H9 (cell line): ENCODE measurements at places on chromosomes 5 and 9. TPM values are rescaled to one million over a fixed set of nuclear protein-coding genes. Genes with fewer than 3 reads are reported as not detected.

DNA sequence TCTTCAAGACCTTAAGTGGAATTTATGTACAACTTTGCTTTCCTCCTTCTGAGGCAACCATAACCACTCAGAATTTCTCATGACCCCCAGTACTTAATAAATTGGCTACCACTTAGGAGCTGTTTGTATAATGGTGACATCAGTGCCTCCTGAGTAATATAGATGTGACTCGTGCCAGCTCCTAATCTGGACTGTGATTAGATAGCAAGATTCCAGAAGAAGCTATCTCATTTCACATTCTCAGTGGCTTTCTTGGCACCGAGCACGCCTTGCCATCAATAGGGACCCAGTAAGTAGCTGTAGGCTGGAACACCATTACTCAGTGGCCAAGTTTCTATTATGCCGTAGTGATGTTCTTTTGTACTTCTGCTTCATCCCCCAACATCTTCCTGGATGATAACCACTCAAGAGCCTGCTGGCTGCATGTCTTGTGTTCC, 228.8 kb downstream of the CD180 start:
- DNase-seq: no peak

IFNA21 gene
- not detected in 2 replicates for total RNA-seq

GRCh38 chr9:129710169-129710453, 42.7 kb downstream of the PTGES start:
- no peak for DNase-seq

DNA sequence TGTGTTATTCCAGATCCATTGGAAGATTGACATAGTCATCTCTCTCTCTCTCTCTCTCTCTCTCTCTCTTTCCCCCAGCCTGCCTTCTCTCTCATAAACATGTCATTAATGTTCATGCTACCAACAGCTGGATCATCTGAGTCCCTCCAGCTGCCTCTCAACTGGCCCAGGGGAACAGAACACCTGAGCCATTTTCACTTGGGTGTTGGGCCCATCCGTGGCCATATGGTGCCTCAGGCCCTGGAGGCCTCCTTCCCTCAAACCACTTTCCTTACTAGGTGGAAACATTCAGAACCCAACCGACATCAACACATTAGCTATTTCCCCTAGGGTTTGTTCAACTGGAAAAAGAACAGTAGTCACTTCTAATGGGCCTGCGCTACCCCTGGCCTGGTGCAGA, 196.2 kb downstream of the FRMD3 start:
- no peak for DNase-seq

- DNase-seq: no peak
Observed at GRCh38 chr5:95808686-95809413, 13.7 kb downstream of the GLRX start.

GRCh38 chr5:67886761-67887160, 328.8 kb upstream of the PIK3R1 start:
- no peak for DNase-seq

DNA sequence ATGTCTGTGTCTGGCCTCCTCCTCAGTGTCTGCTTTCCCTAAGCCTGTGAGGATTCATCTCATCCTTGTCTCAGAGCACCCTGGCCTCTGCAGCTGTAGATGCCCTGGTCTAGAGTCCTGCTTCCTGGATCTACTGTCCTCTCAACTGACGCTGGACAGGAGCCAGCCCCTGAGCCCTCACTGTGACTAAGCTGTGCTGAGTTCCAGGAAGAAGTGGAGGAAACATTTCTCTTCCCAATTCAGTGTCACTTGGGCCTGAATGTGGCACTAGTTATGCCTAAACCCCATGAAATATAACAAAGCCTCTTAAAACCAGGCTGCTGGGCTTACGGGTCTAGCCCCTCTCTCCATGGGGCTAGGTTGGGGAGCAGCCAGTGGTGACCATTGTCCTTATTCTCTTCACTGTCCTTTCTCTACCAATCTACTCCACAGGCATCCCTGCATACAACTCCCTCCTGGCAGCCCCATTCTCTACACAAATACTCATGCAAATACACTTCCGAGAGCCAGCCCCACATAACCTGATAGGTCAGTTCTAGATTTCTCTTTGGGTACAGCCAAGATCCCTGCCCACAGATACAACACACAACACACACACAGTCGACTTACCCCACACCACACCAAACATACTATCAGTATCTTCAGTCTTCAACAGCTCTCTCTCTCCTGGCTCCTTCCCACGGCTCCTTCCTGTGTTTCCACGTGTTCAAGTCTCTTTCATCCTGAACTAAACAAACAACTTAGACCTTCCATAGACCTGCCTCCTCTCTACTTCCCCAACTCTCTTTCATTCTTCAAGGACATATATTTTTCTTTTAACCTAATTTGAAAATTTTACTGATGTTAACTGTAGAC, 220.8 kb downstream of the SNX18 start:
- no peak for DNase-seq

- DNase-seq: peak; percentile 46
Observed at GRCh38 chr5:147748590-147748989, 33.9 kb downstream of the JAKMIP2 start.

DNA sequence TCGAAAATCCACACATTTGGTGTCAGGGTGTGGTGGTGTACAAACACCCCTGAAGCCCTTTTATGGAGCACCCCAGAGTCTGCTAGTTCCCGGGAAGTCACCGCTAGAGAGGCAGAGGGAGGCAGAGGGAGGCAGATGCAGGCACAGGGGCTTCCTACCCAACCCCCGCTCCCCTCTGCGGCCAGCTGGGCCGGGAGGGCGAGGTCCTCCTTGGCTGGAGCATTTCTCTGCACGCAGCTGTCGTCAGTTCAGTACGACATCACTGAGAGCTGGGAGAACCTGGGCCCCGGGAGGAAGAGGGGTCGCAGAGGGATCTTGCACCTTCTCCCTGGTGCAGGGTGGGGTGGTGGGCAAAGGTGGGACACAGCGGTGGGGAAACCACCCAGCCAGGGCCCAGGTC, 15.8 kb upstream of the UBAC1 start:
- no peak for DNase-seq

GRCh38 chr9:89702401-89702800, 97.6 kb downstream of the GADD45G start:
- DNase-seq: no peak

DNA sequence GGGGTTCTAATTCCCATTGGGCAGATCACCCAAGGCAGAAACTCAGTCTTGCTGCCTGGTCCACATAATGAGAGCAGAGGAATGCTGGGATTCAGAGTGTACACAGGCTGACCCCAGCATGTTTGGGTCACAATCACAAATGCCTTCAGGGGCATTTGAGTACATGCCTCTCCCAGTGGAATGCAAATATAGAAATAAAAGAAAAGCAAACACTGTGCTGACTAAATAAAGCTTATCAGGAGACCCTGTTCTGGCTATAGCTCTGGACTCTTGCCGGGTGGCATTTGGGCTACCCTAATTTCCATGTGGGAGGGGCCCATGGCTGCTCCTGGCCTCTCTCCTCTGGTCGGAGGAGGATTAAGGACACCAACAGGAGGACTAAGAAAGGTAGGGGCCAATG, 121.4 kb downstream of the DOCK8 start:
- DNase-seq: no peak

DNA sequence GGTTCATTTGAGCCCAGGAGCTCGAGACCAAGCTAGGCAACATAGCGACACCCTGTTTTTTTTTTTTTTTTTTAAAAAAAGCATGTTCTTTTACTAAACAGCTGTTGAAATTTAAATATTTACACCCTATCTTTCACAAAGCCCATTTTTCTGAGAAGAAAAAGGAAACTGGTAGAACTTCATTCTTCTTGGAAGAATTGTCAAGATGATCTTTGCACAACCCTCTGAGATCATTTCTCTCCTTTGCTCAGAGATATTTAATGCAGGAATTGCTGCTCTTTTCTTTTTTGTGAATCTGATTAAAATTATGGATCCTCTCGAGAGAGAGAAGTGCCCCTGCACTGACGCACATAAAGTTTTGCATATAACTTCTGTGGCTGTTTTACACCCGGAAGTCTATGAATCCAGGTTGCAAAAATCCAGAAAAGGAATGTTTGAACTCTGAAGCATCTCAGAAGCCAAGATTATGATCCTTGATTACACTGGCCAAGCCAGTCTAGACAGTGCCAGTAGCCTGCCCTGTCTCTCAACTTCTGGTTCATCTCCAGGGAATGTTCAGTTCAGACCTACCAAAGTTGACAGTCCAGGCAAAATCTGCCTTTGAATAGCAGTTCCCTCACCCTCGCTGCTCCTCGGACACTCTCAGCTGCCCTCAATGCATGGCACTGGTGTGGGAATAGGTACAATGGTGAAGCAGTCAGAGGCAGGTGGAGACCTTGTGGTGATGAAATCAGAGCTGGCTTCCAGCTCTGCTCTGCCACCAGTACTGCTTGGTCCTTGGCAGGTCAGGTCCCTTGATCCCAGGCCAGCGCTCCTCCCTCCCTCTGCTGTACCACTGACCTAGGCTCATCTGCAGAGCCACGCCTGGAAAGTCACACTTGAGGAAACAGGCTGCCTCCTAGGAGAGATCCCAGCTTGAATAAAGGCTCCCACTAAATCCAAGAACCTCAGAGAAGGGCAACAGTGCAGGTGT, 13.3 kb upstream of the SLC31A2 start:
- DNase-seq: no peak

- DNase-seq: no peak
Observed at GRCh38 chr9:33051144-33051543, 25.3 kb downstream of the SMU1 start.

DNA sequence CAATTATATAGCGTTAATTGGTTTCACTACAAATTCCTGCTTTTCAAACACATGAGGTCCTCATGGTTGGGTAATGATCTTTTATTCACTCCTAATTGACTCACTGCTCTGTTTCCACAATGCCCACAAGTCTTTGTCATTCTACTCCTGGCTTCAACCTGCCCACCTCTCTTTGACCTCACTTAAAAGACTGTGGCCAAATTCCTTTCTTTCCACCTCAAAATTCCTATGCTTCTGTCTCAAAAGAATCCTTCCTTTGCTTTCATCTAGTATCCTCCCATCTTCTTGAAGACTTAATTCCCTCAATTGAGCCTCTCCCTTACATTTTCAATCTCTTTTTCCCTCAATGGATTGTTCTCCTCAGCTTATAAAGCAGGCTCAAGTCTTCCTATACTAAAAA, 4.9 kb downstream of the APBA1 start:
- DNase-seq: no peak

- DNase-seq: no peak
Observed at GRCh38 chr5:169024421-169024820, 276.5 kb downstream of the SLIT3 start.

DNA sequence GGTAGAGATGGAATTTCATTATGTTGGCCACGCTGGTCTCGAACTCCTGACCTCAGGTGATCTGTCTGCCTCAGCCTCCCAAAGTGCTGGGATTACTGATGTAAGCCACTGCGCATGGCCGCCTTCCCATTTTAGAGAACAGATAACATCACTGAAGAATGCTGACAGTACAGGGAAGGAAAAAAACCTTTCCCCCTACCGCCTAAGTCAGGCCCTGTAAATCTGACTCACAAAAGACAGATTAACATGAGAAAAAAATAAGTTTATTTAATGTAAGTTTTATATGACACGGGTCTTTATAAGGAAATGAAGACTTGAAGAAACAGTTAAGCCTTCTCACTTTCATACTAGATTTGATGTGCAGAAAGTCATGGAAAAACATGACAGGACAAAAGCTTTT, 227.2 kb upstream of the ZNF608 start:
- DNase-seq: no peak

- peak; percentile 48 for DNase-seq
Observed at GRCh38 chr5:72366324-72366976, 46.3 kb downstream of the PTCD2 start.

- DNase-seq: no peak
Observed at GRCh38 chr5:107376546-107377276, 294.0 kb downstream of the EFNA5 start.

DNA sequence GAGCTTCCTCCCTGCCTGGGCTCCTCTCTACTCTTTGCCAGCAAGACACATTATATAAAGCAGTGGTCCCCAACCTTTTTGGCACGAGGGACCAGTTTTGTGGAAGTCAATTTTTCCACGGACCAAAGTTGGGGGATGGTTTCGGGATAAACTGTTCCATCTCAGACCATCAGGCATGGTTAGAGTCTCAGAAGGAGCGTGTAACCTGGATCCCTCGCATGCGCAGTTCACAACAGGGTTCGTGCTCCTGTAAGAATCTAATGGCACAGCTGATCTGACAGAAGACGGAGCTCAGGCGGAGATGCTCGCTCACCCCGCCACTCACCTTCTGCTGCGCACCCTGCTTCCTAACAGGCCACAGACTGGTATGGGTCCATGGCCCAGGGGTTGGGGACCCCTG, 142.8 kb downstream of the LIFR start:
- no peak for DNase-seq

CSF1R gene
- 0.13 TPM in 1 of 2 replicates, not detected in the other for total RNA-seq

GRCh38 chr9:37417252-37417803, 5.2 kb upstream of the GRHPR start:
- DNase-seq: peak; percentile 24

PCDHB15 gene
- total RNA-seq: 5.2 and 7.0 TPM in 2 replicates

- peak; percentile 85 for DNase-seq
Observed at GRCh38 chr9:19788152-19788551, 685 bp downstream of the SLC24A2 start.

DNA sequence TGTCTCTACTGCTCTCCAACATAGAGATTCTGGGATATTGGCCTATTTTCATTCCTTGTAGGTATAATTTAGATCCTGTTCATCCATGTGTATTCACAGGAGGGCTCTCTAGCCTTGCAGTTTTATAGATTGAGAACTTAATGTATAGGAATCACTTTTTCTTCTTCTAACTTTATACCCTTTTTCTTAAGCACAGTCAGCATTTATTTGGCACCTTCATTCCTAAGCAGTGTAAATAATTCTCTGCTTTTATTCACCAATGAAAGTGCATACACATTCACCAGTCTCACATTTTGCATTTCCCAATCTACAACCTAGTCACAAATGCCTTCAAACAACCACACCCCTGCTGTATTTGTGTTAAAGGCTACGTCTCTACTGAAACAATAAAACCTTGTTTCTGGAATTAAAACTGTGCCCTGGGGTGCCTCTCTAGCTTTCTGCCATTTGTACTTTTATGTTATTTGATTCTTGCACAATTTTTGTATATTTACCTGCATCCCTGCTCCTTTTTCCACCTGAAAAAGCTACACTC, 49.3 kb downstream of the NREP start:
- DNase-seq: no peak

DNA sequence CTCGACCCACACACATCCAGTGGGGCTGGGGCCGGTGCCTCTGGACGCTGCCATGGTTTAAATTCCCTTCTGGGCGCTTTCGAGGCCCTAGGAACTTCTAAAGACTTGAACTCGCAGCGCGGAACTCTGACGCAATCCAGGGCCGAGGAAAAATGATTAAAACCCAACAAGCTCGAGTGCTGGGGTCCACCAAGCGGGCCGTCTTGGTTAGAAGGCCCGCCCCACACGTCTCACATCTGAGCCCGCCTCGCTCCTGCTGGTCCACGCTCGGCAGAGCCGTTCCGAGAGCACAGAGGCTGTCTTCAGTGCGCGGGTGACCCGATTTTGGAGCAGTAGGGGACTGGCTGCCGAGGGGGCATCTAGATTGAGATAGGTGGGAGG, 1.5 kb downstream of the CRHBP start:
- DNase-seq: no peak

RLN1 gene
- 0.39 and 0.52 TPM in 2 replicates for total RNA-seq

ARRDC1 gene
- 26.4 and 34.4 TPM in 2 replicates for total RNA-seq
